Activated naive CD4-positive, alpha-beta T cell treated with Interleukin-2 at 50 U/mL for 16 hours (primary cell): ENCODE measurements at places on chromosomes 1 and 21.

DNA sequence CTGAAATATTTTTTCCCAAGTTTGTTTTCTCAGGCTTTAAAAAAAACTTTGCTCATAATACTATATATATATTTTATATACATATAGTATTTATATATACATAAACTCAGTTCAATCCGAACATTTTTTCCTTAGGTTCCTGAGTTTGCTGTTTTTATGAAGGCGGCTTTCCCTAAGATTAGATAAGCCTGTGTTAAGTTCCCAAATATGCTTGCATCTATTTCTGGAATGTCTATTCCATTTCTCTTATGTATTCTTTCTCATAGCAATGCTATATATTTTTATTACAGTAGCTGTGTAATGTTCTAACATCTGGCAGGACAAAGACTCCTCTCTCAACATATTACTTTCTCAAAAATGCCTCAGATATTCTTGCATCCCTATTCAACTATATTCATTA lies 45.9 kb downstream of the ADSS2 start:
- no peak for DNase-seq

- DNase-seq: no peak
Observed at GRCh38 chr1:60066001-60066400, 7.6 kb downstream of the C1orf87 start.

DNA sequence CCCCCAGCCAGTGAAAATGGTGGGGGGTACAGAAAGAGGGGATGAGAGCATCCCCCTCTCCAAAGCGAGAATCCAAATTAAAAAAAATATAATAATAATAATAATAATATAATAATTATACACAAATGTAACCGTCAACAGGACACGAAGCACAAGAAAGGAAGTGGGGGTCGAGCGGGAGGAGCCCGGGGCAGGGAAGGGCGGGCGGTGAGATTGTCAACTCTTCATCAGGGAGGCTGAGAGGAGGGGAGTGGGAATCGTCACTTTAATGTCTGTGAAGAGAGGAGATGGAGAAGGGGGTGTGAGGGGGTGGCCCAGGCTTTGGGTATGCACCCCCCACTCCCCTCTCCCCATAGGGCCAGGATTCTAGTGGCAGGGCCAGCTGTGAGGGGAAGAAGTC lies 33.2 kb downstream of the MEF2D start:
- no peak for DNase-seq

GRCh38 chr1:84434081-84434769 lies 35.9 kb downstream of the DNASE2B start:
- DNase-seq: no peak

DNA sequence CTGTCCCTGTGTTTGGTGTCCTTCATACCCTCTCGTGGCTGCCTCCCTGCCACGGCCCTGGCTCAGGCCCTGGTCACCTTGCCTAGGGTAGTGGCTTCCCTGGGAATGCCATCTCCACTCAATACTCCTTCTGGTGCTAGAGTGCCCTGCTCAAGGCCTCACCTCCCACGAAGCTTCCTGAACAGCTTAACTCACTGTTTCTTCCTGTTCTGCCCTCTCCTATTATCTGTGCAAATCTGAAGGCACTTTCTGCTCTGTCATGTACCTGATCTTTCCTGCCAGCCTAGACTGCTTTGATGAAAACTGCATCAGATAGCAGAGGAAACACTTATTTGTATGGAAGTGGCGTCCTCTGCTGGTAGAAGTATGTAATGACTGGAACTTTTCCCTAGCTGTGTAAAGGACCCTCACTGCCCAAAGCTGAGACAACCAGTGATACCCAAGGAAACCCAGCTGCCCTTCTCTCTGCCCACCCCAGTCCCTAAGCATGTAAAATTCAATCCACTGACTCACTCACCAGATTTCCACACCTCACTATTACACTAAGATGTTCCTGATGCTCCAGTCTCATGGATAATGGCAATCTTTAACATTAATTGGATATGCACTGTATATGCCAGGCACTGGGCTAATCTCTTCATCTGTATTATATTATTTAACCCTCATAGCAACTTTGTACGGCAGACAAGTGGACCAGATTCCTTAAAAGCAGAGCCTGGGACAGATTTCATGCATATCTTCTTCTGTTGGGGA lies 36.2 kb upstream of the BTG2 start:
- DNase-seq: no peak

DNA sequence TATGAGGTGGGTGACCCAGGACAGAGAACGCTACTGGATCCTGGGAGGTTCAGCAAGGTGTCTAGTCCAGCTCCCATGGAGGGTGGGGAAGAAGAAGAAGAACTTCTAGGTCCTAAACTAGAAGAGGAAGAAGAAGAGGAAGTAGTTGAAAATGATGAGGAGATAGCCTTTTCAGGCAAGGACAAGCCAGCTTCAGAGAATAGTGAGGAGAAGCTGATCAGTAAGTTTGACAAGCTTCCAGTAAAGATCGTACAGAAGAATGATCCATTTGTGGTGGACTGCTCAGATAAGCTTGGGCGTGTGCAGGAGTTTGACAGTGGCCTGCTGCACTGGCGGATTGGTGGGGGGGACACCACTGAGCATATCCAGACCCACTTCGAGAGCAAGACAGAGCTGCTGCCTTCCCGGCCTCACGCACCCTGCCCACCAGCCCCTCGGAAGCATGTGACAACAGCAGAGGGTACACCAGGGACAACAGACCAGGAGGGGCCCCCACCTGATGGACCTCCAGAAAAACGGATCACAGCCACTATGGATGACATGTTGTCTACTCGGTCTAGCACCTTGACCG lies 8.6 kb upstream of the PIGV start:
- DNase-seq: no peak

DNA sequence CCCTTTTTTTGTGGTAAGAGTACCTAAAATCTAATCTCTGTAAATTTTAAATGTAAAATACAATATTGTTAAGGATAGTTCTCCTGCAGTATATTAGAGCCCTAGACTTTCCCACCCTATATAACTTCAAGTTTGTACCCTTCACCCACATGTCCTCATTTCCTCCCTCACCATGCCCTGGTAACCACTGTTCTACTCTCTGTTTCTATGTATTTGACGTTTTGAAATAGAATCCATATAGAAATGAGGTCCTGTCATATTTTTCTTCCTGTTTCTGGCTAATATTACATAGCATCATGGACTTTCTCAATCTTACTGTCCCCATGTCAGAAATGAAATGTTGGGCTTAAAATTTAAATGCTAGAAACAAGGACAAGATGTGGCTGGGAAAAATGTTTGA lies 24.8 kb downstream of the GBP7 start:
- no peak for DNase-seq

DNA sequence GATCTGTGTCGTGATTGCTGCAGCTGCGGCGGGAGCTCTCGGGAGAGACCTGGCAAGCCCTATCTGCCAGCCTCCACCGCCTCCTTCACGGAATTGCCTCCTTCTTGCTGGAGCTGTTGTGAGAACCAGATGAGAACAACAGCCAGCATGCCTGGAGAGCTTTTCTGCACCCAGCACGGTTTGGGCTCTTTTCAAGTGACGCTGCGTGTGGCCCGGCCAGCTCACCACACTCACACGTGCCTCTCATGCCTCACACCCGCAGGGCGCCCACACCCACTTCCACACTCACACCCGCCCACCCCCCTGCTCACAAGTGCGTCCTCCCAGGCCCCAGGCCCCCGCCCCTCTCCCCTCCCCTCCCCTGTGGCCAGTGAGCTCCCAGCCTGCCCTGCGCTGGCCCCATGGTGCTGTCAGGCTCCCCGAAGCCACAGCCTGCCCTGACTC lies 135.7 kb upstream of the RUNX3 start:
- DNase-seq: peak; percentile 9

DNA sequence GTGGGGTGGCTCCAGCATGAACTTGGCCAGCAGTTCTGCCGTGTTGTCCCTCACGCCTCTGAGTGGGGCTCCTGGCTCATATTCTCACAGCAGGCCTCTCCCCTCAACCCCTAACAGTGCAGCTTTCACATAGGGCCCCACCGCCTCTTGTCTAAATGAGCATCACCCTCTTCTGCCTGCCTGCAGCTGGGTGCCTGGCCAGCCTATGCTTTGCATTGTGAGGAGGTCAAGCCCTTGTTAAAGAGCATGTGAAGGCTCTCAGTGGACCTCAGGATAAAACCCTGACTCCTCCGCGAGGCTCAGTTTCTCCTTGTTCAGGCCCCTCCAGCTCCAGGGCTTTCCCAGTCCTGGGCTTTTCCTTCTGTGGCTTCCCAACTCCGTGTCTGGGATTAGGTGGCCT lies 34.8 kb downstream of the CRYAA start:
- DNase-seq: no peak

GRCh38 chr21:38995731-38996130 lies 187.5 kb downstream of the PSMG1 start:
- DNase-seq: no peak

- DNase-seq: no peak
Observed at GRCh38 chr21:28393279-28393678, 599.4 kb downstream of the LTN1 start.

DNA sequence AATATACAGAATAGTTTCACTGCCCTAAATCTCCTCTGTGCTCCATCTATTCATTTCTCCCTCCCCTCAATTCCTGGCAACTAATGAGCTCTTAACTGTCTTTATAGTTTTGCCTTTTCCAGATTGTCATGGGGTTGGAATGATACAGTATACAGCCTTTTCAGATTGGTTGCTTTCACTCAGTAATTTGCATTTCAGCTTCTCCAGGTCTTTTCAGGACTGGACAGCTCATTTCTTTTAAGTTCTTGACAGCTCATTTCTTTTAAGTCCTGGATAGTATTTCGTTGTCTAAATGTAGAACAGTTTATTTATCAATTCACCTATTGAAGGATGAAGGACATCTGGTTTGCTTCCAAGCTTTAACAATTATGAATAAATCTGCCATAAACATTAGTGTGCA lies 22.6 kb downstream of the KRTAP21-3 start:
- no peak for DNase-seq

DNA sequence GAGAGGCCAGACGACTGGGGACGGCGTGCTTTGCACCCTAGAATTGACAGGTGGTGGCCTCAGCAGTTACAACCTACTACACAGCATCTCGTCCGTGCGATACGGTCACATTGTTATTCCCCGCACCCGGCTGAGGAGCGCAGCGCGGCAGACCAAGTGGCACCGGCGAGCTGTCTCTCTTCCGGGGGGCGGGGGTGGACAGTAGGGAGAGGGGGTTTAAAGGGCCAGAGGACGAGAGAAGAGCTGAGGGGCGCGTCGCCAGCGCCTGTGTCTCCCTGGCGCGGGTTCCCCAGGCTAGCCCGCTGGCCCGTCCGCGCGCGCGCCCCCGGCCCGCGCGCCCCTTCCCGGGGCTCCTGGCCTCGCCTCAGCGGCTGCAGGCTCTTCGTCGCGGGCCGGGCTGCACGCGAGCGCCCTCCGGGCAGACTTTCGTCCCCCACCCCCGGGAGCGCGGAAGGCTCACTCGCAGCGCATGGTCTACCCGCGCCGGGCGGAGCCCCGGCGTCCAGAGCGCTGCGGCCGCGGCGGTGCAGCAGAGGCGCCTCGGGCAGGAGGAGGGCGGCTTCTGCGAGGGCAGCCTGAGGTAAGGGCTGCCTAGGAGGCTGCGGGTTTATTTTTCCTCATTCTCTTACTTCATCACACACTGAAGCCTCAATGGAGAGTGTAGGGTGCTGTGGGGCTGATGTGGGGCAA lies at the start of gene PDE4B:
PDE4B (plus strand) TSS at position 227 of the 690 bp plus-strand sequence.
- DNase-seq: no peak

GRCh38 chr21:34813266-34813894 lies 144.6 kb downstream of the CLIC6 start:
- DNase-seq: no peak

- DNase-seq: no peak
Observed at GRCh38 chr21:29092102-29092959, 18.9 kb upstream of the CCT8 start.

DNA sequence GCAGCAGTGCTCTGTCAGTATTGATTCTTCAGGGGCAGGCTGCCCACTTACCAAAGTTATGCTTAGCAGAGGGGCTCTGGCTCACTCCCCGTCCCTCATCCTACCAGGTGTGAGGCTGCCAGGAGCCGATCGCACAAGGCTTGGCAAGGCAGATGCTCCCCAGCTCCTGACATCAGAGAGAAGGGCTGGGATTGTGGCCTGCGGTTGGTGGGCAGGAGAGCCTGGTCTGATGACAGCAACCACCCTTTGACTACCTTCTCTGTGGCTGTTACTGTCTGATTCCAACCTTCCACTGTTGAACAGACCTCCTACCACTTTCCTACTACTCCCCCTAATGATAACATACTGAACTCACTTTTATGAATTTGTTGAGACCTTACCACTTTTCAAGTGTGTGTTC lies 23.7 kb upstream of the WDR26 start:
- DNase-seq: no peak

DNA sequence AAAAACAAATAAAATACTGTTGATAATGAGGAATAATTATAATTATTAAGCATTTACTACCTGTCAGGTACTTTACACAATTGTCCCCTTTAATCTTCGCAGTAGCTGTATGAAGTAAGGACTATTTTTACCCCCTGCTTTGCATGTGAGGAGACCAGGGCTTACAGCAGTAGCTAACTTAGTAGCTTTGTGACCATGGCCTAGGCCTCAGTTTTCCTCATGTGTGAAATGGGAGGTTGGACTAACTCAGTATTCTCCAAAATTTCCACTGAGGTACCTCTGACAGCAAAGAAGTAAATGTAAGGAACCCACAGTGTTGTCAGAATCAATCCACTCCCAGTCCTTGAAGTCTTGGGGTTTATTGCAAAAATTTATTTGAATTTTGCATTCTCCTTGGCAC lies 3.8 kb upstream of the CSRP1 start:
- no peak for DNase-seq

- no peak for DNase-seq
Observed at GRCh38 chr1:161838362-161838761, 72.2 kb downstream of the ATF6 start.

- DNase-seq: no peak
Observed at GRCh38 chr1:246769306-246769705, 45.1 kb downstream of the SCCPDH start.

GRCh38 chr1:184075055-184076029 lies 23.8 kb downstream of the TSEN15 start:
- no peak for DNase-seq

DNA sequence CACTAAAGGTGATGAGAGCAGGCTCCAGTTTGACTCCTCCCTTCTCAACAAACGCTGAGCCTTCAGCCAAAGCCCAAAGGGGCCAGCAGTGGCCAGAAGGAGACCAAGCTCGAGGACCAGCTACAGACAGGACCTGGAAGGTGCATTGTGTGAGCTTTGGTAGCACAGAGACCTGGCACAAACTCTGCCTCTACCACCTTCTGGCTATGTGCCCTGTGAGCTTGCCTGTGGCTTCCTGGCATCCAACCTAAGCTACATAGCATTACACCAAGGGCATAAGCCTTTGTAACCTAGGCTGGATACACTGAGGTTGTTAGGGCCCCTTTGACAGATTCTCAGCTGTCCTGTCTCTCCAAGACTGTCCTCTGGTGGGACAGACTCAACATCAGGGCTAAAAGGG lies 6.6 kb upstream of the VWA5B1 start:
- no peak for DNase-seq

DNA sequence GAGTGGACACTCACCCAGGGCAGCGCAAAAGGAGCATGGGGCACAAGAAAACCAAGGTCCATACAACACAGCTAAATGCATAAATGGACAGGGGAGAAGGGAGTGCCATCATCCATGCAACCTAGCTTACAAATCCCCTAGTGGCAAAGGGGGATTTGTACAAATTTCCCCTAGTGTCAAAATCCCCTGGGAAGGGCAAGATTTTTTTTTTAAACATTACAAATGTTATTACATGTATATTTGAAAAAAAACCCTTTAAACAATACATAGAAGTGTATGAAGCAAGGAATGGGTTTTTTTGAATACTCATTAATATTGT lies 89.6 kb upstream of the IVNS1ABP start:
- no peak for DNase-seq

- no peak for DNase-seq
Observed at GRCh38 chr1:89339039-89339438, 24.8 kb upstream of the GBP6 start.

- DNase-seq: no peak
Observed at GRCh38 chr1:53063744-53064515, 1.9 kb downstream of the PODN start.
